ENCODE measurements at places on chromosomes 5 and 9.

DNA sequence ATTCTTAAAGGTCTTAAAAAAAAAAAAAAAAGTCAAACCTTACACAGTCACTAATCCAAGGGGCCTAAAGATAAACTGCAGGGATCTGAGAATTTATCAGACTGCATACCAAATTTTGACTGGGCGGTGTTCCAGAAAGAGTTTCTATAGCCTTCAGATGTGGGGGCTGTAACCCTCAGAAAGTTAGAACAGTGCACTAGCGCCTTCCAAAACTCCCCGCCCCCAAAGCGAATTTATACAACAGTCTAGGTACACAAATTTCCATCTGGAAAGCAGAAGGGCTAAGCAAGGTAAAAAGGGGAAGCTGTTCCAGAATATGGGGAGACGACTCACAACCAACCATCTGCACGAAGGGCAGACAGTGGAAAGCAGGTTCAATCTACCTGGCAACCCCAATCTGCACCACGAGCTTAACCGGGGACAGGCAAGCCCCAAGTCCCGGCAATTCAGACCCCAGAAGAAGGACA, 813 bp downstream of the ERMP1 start:
- peak; percentile 23 for DNase-seq

- no peak for DNase-seq
These were observed 91.4 kb downstream of the JAKMIP2 start for GRCh38 chr5:147691130-147691529.

DNA sequence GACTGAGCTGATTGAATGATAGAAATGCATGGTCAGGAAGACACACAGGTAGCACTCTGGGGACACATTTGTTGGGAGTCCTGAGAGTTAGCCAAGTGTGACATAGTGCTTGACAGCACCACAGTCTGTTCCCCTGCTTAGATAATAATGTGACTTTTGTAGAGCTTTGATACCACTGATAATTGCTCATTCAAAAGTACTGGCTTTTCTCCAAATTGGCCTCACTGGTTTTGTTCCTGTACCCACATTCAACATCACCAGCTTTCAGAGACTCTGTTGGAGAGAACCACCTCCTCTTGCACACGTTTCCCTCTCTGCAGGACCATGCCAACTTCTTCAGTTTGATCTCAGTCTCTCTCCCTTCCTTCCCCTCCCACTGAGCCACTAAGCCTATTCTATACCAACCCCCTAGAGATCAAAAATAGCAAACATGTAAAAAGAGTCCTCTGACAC, 52.5 kb upstream of the IL7R start:
- no peak for DNase-seq

GRCh38 chr9:89434636-89435035, 63.3 kb downstream of the SEMA4D start:
- no peak for DNase-seq

DNA sequence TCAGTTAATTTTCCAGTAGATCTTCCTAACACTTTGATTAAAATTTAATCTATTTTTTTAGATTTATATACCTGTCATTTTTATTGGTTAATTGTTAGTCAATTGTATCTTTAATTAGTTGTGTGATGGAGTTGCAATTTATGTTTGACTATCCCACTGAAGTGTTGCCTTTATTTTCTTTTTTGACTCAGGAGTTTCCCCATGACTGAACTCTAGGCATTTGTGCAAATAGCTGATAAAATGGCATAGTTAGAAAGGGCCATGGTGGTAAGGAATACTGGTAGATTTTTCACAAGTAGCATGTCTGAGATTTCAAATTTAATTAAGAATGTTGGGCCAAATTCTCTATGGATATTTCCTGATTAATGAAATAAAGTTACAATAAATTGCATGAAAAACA, 273.1 kb upstream of the DAB2 start:
- no peak for DNase-seq

GRCh38 chr9:7103771-7104170, 346.0 kb downstream of the KDM4C start:
- no peak for DNase-seq

DNA sequence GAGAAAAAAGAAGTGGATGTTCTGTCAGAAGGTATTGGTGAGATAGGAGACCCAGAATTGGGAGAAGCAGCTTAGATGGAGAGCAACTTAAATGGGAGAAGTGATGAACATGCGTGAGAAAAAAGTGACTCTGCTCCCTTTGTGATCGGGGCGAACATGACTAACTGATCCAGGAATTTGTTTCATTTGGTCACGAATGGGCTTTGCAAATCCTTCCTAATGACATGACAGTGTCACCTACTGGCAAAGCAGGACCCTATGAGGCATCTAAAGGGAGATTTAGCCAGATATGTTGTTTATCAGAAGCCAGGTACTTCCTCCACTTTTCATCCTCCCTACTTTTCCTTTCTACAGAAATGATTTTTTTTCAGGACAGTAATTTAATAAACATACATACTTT, 787.4 kb upstream of the RGMB start:
- DNase-seq: no peak
